Ammon's horn (tissue), 1 donor: ENCODE measurements at places on chromosomes 7 and 10.

- no peak for DNase-seq
Observed at GRCh38 chr7:45125193-45125904, 13.9 kb upstream of the TBRG4 start.

GRCh38 chr10:103739039-103739764 lies 116.2 kb downstream of the SH3PXD2A start:
- DNase-seq, result no peak

- DNase-seq, result no peak
Observed at GRCh38 chr7:11830582-11831155, 1.3 kb downstream of the THSD7A start.

GRCh38 chr7:27491534-27491933 lies 171.1 kb downstream of the HIBADH start:
- no peak for DNase-seq

DNA sequence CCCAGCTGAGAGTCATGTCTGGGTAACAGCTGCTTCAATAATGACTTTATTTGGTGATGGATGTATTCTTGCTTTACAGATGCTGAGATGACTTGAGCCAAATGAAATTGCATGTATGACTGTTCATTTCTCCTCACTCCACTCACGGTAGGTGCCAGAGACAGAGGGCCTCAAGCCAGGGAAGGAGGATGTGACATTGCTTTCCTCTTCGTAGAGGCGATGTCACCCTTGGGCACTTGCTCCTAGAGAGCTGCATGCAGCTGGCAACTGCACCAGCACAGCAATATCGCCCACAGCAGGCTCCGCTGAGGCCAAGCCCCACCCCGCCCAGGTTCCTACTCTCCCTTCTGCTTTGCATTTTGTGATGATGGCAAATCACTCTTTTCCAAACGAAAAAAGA lies 116.6 kb upstream of the AOAH start:
- DNase-seq, result no peak

DNA sequence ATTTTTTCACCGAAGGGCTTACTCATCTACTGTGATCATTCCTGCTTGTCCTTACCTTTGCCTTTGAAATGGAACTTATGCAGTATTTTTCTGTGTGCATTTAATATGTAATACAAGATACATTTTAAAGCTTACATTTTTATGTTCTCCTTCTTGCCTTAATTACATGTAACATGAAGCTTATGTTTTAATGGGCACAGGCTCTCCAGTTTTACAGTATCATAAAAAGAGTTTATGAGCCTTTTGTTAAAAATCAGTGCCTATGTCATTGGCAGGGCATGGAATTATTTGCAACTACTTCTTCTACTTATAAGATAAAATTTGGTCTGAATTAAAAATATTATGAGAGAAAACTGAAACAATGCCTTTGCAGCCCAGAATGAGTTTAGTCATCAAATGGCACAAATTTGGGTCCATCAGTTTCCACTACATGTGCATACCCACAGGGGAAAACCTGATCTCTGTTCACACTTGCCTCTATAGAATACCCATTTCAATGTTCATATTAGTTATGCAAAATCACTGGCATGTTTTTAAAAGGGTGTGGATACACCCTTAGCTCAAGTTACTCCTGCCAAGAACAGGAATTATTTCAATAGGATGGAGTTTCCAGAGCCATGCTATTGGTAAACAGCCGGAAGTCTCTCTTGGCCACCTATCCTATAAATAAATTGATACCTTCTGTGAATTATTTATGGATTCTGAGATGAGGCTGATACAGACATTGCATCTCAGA lies 27.9 kb upstream of the WNT16 start:
- no peak for DNase-seq

DNA sequence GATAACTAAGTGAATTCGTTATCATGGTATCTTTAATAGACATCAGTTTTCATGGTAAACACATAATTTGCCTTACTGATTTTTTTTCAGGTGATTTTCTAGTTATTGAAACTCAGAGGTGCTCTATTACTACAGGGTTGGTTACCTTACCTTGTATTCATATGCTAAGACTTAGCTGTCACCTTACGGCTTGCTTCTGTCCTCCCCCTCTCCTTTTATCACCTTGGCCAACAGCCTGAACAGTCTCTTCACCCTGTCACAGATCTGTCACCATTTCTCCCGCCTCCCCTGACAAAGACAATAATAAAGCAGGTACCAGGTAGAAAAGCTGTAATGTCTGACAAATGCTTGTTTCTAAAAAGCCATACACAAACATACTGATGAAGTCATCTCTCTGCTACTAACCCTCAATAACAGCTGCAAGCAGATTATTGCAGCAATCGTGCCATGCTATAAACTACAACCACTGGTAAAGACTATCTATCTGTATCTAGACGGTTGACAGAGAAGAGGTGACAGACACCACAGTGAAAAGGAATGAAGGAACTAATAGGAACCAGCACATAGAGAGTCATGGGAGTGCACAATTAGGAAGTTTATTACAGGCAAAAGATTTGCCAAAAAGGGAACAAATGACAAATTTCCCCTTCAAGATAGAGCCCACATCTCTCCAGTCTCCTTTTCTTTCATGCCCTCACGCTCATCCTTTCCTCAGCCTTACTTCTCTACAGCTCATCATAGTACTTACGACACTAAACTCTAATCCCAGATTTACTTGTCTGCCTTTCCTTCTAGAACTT lies 57.2 kb downstream of the ARHGAP12 start:
- DNase-seq, result no peak

DNA sequence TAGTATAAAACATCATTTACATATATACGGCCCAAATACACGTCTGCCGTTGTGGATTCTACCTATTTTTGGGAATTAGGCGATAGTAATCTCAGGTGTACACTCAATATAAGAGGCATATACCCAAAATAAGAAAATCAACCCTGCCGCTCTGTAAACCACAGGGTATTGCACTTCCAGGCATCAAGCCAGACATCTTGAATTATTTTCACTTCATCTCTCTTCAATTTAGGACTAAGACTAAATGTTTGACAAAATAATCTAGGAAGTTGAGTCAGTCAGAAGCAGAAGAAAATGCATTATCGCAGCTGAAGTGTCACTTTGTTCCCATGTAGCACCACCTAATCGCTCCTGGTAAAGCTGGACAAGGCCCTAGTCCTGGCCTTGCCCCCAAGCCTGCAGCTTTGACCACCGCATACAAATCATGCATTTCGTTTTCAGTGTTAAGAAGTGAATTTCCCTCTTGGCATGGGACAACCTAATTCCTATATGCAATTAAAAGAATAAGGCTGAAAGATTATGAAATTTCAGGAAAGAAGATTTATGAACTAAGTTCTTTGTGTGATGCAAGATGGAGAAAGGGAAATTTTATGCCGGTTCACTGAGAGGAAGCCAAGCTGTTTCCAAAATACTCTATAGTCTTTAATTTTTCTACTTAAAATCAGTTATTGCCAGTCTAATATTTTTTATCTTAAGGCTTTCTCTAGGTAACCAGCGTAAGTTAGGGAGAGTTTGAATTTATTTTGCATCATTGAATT lies 26.0 kb downstream of the CABCOCO1 start:
- no peak for DNase-seq

DNA sequence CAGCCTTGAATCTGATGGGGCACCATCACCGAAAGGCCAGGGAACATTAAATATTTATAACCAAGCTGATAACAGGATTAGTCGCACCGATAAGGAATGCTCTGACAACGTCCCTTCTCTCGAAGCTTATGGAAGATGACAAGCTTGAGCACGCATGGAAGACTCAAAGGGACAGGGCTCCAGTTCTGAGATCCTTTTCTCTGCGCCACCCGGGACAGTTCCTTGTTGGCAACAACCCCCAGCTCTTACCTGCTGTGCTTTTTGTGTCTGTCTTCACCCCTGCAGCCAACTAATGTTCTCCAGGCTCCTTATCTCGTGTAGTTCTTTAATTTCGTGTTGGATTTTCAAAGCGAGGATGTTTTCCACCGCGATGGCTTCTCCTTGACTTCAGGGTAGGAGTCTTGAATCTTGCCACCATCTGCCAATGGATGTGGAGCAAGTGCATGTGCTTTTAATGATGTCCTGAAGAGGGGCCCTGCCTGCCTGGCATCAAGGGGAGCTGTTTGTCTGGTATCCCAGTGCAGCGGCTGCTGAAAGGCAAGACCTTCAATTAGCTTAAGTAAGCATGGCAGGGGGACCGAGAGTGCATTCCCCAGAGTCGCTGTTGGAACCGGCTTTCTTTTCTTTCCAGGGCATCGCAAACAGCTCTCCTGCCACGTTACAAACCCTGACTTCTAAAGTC lies 354 bp upstream of the FERD3L start:
- no peak for DNase-seq

DNA sequence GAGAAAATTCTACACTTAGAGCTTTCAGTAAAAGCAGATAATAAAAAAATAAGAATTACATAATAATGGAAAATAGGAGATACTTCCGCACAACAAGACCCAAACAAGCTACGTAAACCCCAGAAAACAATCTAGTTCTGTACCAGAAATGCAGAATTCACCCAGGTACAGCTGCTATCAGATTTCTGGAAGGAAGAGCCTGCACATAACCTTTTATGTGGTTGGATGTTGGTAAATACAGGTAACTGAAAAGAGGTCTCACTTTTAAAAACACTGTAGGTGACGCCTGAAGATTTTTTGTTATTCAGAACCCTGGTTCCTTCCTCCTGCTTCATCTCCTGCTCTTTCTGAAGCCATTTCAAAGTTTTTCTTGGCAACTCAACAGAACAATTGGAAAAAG lies 29.9 kb downstream of the PANK1 start:
- DNase-seq, result no peak

- no peak for DNase-seq
Observed at GRCh38 chr10:131858583-131859340, 42.0 kb upstream of the PPP2R2D start.

DNA sequence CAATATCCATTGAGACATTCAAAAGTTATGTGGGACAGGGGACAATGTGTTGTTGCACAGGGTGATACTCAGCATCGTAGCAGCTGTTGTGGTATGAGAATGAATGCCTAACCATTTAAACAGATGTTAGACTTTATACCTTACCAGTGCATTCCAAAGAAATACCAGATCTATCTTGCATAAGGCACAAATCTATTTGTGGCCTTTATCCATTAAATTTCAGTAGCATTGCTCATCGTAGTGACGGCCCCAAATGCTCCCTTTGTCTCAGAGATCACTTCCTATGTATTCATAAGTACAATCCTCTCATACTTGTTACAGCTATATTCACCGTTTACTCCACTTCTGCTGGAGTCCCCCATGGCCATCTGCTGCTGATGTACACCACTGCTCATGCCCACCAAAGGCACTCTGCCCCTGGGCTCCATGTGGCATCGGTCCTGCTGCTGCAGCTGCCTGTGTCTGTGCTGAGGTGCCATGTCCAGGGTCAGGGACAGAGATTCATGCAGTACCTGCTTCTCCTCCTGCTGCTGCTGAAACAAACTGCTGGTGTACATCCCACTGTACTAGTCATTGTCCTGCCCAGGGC lies 96.3 kb downstream of the CPED1 start:
- no peak for DNase-seq

GRCh38 chr7:120843109-120843508 lies 14.8 kb downstream of the TSPAN12 start:
- no peak for DNase-seq

DNA sequence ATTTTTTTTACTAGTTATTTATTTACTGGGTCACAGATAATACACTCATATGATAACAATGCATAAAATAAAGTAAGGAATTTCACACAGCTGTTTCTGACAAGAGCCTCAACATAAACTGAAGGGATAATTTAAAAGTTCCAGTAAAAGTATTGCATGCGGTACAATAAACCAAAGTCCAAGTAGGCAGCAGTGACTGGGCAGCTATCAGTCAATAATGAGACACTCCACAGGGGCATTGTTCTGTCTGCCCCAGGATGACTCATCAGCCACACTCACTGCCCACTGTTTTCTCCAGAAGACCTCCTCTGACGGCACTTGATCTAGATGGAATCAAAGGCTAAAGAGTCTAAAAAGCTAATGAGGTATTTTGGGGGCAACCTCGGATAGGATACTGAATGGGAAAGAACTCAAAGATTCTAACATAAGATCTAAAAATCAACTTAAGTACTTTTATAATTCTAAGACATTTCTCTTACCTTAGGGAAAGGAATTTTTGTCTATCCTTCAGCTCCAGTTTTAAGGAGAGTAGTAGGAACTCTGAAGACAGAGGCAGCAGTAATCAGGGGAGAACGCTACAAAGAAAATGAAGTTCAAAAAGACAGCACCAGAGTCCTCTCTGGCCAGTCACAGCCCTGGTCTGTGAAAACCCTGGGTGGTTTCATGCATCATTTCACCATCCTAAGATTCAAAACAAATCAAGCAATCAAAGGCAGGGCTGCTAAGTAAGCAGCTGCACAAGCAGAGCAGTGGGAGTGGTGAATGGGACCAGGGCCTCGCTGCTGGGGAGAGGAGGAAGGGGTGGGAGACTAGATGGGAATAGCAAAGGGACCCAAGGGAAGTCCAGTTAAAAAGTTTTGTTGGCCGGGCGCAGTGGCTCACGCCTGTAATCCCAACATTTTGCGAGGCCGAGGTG lies 175.1 kb downstream of the AVL9 start:
- DNase-seq, result no peak

DNA sequence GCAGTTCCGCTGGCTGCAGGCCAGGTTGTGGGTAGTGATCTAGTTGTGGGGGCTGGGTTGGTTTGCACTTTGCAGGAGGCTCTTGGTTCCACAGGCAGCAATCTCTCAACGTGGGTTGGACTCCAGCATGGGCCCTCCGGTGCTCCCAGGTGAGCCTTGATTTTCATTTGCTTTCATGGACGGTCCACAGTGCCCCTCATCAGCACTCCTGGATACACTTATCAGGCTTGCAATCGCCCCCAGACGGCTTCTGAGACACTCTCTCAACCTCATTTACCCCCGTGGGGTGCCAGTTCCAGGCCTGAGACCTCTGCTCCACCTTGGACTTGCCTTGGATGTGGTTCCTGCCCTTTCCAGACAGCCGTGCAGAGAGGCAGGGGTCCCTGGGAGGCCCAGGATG lies 31.3 kb upstream of the ZNF273 start:
- no peak for DNase-seq

- no peak for DNase-seq
Observed at GRCh38 chr10:9681655-9682054, 1336.0 kb upstream of the CELF2 start.

GRCh38 chr10:46098386-46098785 lies 52.3 kb upstream of the MSMB start:
- no peak for DNase-seq
